ENCODE measurements at places on chromosomes 1 and 21. TPM values are rescaled to one million over a fixed set of nuclear protein-coding genes. Genes with fewer than 3 reads are reported as not detected.

The SEMA4A gene
- 0.95 TPM for total RNA-seq

The TSPEAR gene
- total RNA-seq, result 2.5 TPM

The SPATA46 gene
- not detected for total RNA-seq

The PALMD gene
- 236 TPM for total RNA-seq

The KRTAP12-2 gene
- total RNA-seq, result not detected

The FAAP20 gene
- total RNA-seq, result 42.2 TPM

The NLRP3 gene
- 0.40 TPM for total RNA-seq

The CTTNBP2NL gene
- 14.1 TPM for total RNA-seq

The OR10J1 gene
- total RNA-seq, result not detected

The CYYR1 gene
- 14.0 TPM for total RNA-seq

The ADAMTS1 gene
- 70.9 TPM for total RNA-seq

The TNFRSF8 gene
- 4.5 TPM for total RNA-seq

The CD5L gene
- total RNA-seq, result 1.4 TPM

The TIE1 gene
- total RNA-seq, result 24.2 TPM

The FNDC10 gene
- 2.8 TPM for total RNA-seq

The UBL4B gene
- not detected for total RNA-seq

The SPOCD1 gene
- total RNA-seq, result 0.46 TPM

The ST6GALNAC3 gene
- 5.6 TPM for total RNA-seq

The RNF115 gene
- 59.0 TPM for total RNA-seq

The ITSN1 gene
- 51.5 TPM for total RNA-seq

The CLCA2 gene
- not detected for total RNA-seq

The PTPN14 gene
- total RNA-seq, result 26.0 TPM

The HSD3B1 gene
- total RNA-seq, result not detected

The CHI3L1 gene
- total RNA-seq, result 13.1 TPM

The ATAD3C gene
- total RNA-seq, result 1.2 TPM

The FAM163A gene
- not detected for total RNA-seq

The RGS13 gene
- total RNA-seq, result 0.17 TPM

The CASQ1 gene
- 26.6 TPM for total RNA-seq

The REG4 gene
- not detected for total RNA-seq

The JAM2 gene
- total RNA-seq, result 30.9 TPM

The CCDC190 gene
- total RNA-seq, result 0.24 TPM

The SPRR4 gene
- not detected for total RNA-seq

The ABCA4 gene
- total RNA-seq, result 0.37 TPM

The ALX3 gene
- not detected for total RNA-seq

The IFI44L gene
- total RNA-seq, result 15.5 TPM

The LCE1D gene
- total RNA-seq, result not detected

The TTC22 gene
- total RNA-seq, result 0.12 TPM

The TRAF3IP3 gene
- 5.3 TPM for total RNA-seq

The TMEM240 gene
- total RNA-seq, result 3.3 TPM

The LCE3D gene
- total RNA-seq, result not detected

The TFF2 gene
- not detected for total RNA-seq

The VANGL2 gene
- total RNA-seq, result 1.4 TPM

The G0S2 gene
- total RNA-seq, result 346 TPM

The LYPD8 gene
- not detected for total RNA-seq

The LRRC53 gene
- total RNA-seq, result not detected

The CZIB gene
- total RNA-seq, result 50.6 TPM

The SLC66A1 gene
- 8.2 TPM for total RNA-seq

The ARHGAP30 gene
- 2.1 TPM for total RNA-seq

The RCSD1 gene
- total RNA-seq, result 29.6 TPM

The C1orf87 gene
- not detected for total RNA-seq

The SRGAP2 gene
- 37.9 TPM for total RNA-seq

The DESI2 gene
- 23.1 TPM for total RNA-seq

The GFI1 gene
- 0.26 TPM for total RNA-seq

The IVNS1ABP gene
- total RNA-seq, result 95.2 TPM

The SPAG17 gene
- total RNA-seq, result 0.48 TPM

The PROX1 gene
- 64.4 TPM for total RNA-seq
